ENCODE measurements at places on chromosomes 5 and 9.

DNA sequence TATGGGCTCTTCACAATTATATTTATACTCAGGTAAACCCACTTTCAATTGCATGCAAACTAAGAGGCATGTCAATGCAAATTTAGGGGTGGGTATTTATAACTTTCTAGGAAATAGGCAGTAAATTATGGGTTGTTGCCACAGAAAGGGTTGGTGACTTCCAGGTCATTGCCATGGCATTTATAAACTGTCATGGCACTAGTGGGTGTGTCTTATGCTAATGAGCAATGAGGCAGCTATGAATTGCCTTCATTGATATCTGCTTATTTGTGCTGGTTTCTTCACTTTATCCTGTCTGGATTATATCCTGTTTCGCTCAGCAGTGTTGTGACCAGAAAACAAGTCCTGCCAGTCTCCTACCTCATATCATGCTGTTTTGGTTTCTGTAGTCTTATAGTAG is 597.3 kb upstream of the DAB2 start:
- DNase-seq = no peak

- no peak for DNase-seq
Observed at GRCh38 chr9:101268426-101268825, 116.4 kb downstream of the BAAT start.

DNA sequence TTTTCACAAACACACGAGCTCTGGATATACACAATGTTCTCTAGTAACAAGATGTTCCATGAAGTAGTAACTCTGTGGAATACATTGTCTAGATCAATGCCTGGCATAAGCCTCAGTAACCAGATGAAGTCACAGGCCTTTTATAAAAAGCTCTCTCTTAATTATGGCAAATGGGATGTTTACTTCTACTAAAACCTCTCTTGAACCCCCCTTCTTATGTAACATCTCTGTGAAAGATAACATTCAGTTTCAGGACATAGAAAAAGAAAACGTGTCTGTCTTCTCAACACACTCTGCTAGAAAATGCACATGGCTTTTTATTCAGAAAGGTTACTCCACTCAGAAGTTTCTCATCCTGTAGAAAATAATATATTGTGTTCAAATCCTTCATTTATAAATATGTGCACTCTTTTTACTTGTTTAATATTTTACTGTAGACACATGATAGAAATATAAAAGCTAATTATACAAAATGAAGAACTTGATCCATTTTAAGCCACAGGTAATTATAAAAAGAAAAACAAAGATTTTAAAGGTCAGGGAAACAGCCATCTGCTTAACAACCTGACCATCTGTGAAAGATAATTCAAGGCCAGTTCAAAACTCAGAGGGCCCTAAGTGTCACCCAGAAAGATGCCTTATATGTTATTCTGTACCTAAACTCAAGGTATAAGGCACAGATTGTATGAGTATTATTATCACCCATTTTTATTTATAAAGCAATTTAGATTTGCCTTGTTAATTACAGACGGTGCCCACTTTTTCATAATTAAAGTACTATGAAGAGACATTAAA is 812.0 kb downstream of the CDH18 start:
- no peak for DNase-seq

- DNase-seq = no peak
Observed at GRCh38 chr9:136342181-136343120, 15.1 kb downstream of the GPSM1 start.

- no peak for DNase-seq
Observed at GRCh38 chr5:162096448-162096847, 28.9 kb downstream of the GABRG2 start.

GRCh38 chr5:165410476-165410875 is 1905.1 kb downstream of the MAT2B start:
- DNase-seq = no peak

- no peak for DNase-seq
Observed at GRCh38 chr5:116135344-116135743, 50.5 kb downstream of the COMMD10 start.

DNA sequence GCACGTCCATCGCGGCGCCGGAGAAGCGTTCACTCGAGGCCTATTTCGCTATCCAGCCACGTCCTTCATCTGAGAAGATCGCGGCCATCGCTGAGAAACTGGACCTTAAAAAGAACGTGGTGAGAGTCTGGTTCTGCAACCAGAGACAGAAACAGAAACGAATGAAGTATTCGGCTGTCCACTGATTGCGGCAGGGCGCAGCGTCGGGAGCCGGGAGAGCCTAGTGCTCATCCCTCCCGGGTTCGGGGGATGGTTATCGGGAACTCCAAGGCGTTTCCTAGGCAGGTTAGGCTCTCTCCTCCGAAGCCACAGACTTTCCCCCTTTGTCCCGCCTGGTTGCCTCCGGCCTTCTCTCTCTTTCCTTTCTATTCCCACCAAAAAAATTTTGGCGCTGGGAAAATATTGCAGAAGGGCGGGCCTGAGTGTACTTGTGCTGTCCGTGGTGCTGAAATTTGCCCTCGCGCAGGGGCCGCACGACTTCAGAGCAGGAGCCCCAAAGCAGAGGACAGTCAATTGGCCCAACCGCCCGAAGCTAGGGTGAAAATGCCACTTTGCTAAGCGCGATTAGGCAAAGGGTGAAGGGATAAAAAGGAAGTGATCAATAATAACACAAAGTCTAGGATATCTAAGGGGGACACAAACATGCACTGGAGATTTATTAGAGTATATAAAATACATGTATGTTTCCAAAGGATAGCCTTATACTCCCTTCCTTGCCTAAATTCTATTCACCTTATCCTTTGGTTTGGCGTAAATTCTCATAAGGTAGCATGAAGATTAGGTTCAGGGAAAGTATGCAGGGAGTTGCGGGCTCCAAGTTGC is 1.8 kb downstream of the POU4F3 start:
- DNase-seq = no peak

DNA sequence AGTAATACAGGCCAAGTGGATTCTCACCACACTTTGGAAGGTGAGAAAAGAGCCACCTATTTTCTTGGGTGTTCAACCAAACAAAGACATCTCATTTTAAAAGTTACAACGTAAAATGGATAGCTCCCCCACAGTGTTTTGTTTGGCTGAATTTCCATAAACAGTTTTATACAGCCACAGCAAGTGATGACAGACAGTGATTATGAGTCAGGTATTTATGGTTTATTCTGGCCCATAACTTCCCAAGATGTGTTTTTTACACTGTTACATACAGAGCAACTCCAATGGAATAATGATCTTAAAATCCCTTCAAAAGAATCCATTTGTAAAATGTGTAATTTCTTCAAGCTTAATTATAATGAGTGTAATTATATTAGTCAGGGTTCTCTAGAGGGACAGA is 421.3 kb downstream of the TLE1 start:
- DNase-seq = no peak

GRCh38 chr5:171314728-171315385 is 5.8 kb downstream of the TLX3 start:
- DNase-seq = no peak

DNA sequence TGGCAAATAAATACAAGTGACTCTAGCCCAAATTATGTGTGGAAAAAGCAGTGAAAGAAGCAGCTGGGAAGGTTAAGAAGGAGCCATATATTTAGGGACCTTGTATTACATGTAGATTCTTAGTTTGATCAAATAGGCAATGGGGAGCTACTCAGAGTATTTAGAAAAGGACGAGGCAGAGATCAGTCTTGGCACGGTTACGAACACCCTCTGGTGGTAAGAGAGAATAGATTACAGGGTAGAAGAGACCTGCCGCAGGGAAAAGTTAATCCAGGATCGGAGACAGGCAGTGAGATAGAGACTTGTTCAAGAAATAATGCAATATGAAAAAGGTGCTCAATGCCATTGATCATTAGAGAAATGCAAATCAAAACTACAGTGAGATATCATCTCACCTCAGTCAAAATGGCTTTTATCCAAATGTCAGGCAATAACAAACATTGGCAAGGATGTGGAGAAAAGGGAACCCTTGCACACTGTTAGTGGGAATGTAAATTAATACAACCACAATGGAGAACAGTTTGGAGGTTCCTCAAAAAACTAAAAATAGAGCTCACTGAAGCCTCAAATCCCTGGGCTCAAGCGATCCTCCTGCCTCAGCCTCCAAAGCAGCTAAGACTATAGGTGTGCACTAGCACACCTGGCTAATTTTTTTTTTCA is 12.0 kb downstream of the INIP start:
- DNase-seq = no peak

DNA sequence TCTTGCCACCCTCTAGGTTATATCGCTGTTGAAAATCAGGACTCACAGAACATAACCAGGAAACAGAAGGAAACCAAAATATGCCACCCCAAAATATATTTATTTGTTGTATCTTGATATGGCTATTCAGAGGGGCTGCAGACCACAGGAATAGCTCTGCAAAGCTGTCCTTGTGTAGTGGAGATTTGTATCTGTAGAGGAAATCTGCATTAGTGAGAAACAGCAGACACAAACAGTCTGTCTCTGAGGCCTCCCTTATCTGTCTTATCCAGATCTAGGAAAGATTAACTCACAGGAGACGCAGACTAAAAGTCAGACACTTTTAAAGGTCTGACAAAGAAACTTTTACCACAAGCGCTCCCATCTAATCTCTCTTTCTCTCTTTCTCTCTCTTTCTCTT is 54.1 kb upstream of the CEMIP2 start:
- DNase-seq = no peak

GRCh38 chr5:68533571-68534084 is 318.1 kb downstream of the PIK3R1 start:
- no peak for DNase-seq

GRCh38 chr5:82676661-82677060 is 398.5 kb upstream of the RPS23 start:
- no peak for DNase-seq

- DNase-seq = no peak
Observed at GRCh38 chr9:95268681-95269080, 48.8 kb downstream of the FANCC start.

- DNase-seq = no peak
Observed at GRCh38 chr5:171688696-171689495, 96.7 kb upstream of the SMIM23 start.

DNA sequence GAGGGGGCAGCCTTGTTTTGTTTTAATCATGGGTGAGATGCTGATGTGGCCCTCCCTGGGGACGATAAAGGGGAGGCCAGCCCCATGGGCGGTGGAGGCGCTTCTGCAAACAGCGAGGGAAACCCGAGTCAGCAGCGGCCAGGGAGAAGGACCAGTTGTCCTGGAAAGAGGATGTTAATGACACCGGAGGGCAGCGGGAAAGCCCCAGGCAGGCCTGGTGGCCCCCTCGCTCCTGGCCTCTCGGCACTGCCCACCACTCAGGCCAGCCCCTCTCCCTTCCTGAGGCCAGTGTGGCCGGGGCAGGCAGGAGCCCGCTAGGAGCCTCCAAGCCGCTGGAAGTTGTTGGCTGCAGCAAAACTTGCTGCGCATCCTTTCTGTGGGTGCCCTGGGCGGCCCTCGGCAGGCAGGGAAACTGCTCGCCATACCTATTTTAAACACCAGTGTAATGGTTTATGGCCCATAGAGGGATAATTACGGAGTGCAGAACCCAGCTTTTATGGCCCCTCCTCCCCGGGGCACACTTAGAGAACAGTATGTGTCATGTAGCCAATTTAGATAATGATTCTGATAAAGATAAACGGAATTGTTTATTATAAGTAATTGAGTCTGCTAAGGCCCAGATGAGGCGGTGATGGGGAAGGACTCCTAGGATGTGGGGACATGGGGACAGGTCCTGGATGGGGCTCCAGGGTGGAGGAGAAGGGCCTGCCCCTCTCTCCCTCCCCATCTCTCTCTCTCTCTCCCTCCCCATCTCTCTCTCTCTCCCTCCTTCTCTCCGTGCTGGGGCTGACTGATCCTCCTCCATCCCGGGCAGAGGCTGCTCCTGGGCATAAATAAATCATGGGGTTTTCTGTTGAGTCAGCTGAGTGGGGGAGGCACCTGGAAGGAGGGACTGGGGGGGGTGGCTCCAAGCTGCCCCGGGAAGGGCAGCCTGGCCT is 36.9 kb downstream of the LMX1B start:
- no peak for DNase-seq

GRCh38 chr9:112925058-112925641 is 34.5 kb upstream of the SLC46A2 start:
- DNase-seq = no peak

DNA sequence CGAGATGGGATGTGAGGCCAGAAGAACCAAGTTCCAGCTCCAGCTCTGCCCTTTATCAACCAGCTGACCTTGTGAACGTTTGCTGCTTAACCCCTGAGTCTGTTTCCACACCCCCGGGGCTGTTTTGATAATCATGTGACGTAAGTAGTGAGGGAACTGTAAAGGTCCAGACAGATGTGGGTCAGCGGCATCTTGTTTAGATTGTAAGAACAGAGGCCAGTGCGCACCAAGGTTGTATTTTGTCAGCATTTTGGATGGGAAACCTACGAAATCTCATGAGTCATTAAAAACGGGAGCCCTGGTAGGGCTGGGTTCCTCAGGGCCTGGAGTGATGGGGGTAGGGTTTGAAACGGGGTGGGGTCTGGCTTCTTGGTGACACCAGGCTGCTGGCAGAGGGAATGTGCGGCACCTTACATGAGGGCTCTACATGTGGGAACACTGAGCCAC is 13.8 kb upstream of the COL15A1 start:
- no peak for DNase-seq

GRCh38 chr9:72029986-72030385 is 30.4 kb downstream of the C9orf57 start:
- DNase-seq = no peak

GRCh38 chr5:154485096-154485491 is 7.1 kb upstream of the HAND1 start:
- no peak for DNase-seq

DNA sequence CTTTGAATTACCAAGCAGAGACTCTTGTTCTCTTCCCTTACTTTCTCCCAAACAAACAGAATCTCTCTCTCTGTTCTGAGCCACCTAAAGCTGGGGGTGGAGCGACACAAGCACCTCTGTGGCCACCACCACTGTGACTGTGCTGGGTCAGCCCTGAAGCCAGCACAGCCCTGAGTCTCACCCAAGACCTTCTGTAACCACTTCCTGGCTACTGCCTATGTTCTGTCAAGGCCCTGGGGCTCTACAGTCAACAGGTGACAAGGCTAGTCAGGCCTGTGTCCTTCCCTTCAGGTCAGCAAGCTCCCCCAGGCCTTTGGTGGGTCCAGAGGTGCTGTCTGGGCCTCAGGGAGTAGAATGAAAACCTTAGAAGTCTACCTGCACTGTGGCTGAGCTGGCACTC is 26.1 kb upstream of the SLC28A3 start:
- no peak for DNase-seq

- no peak for DNase-seq
Observed at GRCh38 chr5:25963251-25964008, 1075.0 kb downstream of the CDH9 start.

- no peak for DNase-seq
Observed at GRCh38 chr5:132059696-132060500, 557 bp upstream of the IL3 start.

DNA sequence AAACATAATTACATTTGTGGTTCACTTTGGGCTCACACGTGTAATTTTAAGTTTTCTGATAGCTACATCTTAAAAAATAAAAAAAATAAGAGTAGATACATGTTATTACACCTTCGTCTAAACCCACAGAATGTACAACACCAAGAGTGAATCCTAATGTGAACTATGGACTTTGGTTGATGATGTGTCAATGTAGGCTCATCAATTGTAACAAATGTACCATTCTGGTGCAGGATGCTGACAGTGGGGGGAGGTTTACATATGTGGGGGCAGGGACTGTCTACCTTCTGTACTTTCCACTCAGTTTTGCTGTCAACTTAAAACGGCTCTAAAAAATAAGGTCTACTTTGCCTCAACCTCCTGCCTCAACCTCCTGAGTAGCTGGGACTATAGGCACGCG is 2.5 kb upstream of the RECK start:
- DNase-seq = no peak

- DNase-seq = no peak
Observed at GRCh38 chr5:94693043-94693822, 74.8 kb downstream of the SLF1 start.
